NAMALWA (cell line): ENCODE measurements at places on chromosomes 16 and 17.

GRCh38 chr16:346587-346986 is 5.9 kb downstream of the AXIN1 start:
- DNase-seq, result no peak

DNA sequence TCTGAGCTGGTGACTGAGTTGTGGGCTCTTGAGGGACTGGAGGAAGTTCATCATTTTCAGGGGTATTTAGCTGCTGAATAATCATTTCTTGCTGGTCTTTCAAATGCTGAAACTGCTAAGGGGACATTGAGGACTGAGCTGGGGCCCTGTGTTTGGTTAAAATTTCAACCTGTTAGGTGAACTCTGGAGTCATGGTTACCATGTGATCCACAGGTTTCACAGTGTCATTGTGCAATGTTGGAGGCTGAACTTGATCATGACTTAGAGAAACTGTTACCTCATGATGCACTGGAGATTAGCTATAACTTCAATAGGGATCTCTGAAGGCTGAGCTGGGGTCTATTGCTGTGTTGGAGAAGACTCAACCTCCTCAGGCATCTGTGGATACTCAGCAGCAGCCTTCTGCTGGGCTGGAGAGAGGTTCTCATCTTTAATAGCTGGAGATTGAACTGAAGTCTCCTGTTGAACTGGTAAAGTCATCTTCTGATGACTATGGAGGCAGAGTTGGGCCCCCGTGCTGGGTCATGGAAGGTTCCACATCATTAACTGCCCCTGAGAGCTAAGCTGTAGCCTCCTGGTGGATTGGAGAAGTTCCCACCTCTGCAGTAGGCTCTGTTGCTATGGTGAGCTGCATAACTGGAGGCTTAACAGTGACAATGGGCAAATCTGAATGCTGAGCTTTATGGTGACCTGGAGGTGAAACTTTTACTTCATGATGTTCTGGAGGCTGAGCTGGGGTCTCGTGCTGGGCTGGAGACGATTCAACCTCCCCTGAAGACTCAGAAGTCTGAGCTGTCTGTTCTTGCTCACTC is 15.2 kb downstream of the RDM1 start:
- DNase-seq, result no peak

DNA sequence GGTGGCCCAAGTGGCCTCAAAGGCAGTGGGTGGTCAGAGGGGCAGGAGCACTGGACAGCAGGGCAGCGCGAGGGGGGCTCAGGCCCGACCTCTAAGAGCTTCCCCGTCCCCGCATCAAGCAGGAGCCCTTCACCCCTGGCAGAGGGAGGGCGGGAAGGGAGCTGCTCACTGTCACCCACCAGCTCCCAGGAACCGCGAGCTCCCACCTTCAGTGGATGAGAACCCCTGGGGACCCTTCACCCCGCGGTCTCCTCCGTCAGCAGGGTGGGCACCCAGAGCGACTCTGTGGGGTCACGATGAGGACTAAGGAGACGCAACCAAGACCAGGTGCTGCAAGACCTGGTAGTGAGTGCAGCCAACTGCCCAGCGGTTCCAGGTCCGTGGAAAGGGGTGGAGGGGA is 13.6 kb downstream of the CEP131 start:
- no peak for DNase-seq

DNA sequence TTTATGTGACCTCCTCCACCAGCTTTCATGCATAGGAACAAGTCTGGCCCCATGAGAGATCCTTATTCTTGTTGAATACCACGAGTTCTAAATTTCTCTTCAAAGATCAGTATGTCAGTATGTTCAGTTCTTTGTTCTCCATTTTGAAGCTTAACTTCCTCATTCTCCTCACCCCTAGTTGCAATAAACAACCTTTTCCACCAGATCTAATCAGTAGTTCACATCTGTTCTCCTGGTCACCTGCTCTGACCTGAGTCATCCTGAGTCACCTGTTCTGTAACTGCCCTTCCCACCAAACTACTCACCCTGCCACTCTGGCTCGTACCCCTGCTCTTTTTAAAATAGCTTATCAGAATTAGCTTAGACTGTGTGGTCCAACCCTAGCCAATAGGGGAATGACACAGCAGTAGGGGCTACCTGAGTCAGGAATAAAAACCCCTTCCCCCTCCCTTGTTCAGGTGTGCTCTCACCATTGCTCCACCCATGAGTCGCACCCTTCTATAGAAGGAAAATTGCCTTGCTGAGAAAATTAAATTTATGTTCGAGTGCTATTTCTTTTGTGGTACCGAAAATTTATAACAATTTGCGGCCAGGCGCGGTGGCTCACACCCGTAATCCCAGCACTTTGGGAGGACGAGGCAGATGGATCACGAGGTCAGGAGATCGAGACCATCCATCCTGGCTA is 94.6 kb downstream of the EMP2 start:
- peak; percentile 12 for DNase-seq

DNA sequence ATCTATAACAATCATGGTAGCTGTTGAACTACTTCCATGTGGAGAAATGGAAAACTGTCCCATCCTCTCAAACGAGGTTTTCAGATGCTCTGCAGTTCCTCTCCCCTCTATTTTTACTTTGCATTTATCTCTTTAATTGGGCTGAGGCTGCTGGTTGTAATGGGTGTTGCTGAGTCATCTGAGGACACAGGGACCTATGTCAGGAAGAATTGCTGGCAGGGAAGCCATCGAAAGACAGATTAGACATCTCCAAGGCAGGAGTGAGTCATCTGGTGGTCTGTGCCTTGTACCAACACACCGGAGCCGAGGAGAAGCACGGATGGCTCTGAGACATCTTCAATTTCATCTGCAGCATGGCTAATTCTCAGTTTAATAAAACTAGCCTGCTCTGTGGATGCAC is 394.5 kb downstream of the GRIN2A start:
- DNase-seq, result no peak

DNA sequence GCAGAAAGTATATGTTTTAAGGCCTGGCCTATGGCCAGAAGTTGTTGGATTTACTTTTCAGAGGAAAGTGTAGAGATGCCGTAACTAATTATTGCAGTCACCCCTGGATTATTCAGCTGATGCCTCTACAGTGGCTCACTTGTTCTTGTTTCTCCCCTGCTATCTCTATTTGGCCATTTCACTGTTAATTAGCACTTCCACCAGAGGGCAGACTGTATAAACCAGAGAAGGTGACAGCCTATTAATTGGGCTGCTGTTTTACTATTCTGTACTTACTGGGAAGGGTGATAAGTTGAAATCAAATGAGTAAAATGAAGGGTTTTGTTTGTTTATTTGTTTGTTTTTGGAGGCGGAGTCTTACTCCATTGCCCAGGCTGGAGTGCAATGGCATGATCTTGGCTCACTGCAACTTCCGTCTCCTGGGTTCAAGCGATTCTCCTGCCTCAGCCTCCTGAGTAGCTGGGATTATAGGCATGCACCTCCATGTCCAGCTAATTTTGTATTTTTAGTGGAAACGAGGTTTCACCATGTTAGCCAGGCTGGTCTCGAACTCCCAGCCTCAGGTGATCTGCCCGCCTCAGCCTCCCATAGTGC is 66.0 kb downstream of the CDK12 start:
- DNase-seq, result peak; percentile 71

- DNase-seq, result no peak
These were observed 82.4 kb downstream of the PLCG2 start for GRCh38 chr16:81861503-81861902.

GRCh38 chr17:83082424-83082823 is 3.0 kb downstream of the METRNL start:
- peak; percentile 36 for DNase-seq

- no peak for DNase-seq
These were observed 139.6 kb upstream of the FAM20A start for GRCh38 chr17:68740555-68741447.

DNA sequence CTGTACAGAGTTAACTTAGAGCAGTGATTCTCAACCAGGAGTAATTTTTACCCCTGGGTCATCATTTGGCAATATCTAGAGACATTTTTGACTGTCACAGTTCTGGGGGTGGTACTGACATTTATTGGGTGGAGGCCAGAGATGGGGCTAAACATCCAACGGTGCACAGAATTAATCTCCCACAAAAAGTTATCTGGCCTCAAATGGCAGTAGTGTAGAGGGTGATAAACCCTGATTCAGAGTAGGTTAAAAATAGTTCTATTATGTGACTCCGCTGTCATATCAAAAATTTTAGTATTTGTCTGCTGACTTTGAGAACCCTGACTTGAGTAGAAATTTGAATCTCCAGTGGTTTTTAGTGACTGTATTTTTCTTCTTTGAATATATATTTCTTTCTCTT is 19.1 kb downstream of the VPS35L start:
- DNase-seq, result no peak

GRCh38 chr17:73211745-73212144 is 18.9 kb downstream of the COG1 start:
- DNase-seq, result no peak

DNA sequence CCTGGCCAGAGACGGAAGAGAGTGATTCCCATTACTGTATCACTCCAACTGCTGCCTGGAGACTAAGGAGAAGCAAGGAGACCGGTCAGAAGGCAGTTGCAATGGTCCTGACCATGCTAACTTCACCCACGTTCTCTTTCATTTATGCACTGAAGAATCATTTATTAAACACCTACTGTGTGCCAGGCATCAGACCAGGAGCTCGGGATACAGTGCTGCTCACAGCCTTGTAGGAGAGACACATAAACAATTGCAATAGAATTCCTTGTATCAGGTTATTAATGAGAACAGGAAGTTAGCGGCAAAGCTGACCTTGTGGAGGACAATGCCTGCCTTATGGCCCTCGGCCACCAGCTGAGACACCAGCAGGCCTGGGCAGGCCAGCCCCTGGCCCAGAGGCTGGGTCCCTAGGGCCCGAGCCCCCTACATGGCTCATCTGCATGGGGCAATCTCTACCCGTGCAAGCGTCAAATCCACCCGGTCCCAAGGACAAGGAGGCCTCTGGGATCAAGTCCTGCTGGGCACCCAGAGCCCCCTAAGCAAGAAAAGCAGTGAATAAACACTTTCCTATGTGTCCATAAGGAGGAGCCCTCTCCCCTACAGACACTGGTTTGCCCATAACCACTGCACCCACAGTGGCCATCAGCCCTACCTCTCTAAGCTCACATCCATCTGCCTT is 8.6 kb upstream of the ENPP7 start:
- peak; percentile 49 for DNase-seq

GRCh38 chr17:44108440-44109311 is 14.8 kb downstream of the HDAC5 start:
- no peak for DNase-seq

GRCh38 chr17:5069724-5070123 is 8.5 kb upstream of the ZFP3 start:
- no peak for DNase-seq

GRCh38 chr16:9225527-9226316 is 134.3 kb downstream of the HAPSTR1 start:
- DNase-seq, result peak; percentile 55

- DNase-seq, result no peak
These were observed 26.3 kb downstream of the MARF1 start for GRCh38 chr16:15616475-15617165.

DNA sequence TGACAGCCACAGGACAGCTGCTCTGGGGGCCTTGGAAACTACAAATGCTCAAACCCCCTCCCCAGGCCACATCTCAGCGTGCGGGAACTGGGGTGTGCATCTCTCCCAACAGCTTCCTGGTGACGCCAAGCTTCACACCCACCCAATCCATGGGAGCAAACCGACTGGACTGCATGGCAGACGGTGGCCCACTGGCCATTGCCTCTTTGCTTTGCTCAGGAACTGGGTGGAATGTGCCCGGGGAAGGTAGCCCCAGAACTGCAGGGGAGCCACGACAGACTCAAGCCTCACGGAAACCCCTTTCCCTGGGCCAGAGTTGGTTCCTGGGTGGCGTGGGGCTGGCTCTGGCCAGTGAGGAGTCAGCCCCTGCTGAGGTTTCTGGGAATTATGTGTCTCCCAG is 5.2 kb upstream of the C16orf95 start:
- no peak for DNase-seq
